Thyroid gland (tissue), 4 donors: ENCODE measurements at places on chromosomes 2 and 18.

GRCh38 chr2:37976411-37976810 lies 51.3 kb downstream of the RMDN2 start:
- H3K4me3 ChIP-seq, result no peak overlapping the region
- H3K27ac ChIP-seq, result no peak overlapping the region
- H3K36me3 ChIP-seq, result no peaks in the 10 kb centered on the region
- H3K27me3 ChIP-seq, result no peaks in the 10 kb centered on the region
- no peak for DNase-seq

DNA sequence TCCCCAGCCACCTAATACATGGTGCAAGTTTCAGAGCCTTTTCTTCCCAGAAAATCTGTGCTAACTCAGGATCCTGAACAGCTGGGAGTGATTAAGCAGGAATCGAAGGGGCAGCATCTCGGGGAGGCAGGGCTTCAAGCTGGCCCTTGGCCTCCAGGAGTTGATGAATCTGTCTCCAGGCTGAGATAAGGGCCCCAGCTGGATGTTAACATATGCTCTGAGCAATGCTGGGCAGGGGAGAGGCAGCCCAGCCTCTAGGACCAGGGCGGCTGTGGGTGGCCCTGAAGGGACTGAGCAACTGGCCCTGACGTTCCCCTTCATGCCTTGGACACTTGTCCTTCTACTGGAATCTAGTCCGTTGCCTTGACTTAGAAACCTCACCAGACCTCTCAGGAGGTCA lies 84.1 kb upstream of the EPC2 start:
- H3K27me3 ChIP-seq, result no peaks in the 10 kb centered on the region
- H3K4me1 ChIP-seq, result no peaks in the 10 kb centered on the region
- H3K36me3 ChIP-seq, result no peaks in the 10 kb centered on the region
- H3K27ac ChIP-seq, result no peak overlapping the region

DNA sequence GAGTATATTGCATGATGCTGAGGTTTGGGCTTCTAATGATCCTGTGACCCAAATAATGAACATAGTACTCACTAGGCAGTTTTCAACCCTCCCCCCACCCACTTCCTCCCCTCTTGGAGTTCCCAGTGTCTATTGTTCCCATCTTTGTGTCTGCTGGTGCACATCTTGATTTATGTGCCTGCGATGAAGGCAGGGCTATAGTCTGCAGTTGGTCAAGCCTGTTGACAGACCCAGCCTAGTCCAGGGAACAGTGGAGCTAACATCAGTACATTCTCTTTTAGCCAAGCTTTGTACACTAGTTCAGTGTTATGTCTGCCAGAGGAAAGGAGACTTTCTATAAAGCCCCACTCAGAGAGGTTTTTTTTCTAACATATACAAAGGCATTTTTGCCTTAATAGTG lies 287.6 kb downstream of the CPS1 start:
- H3K4me1 ChIP-seq, result no peaks in the 10 kb centered on the region
- H3K4me3 ChIP-seq, result no peak overlapping the region
- H3K27ac ChIP-seq, result no peak overlapping the region
- no peaks in the 10 kb centered on the region for H3K36me3 ChIP-seq
- no peaks in the 10 kb centered on the region for H3K27me3 ChIP-seq
- no peak for DNase-seq

- peaks cover 28% of the 10 kb centered on the region for H3K4me1 ChIP-seq
- H3K4me3 ChIP-seq, result no peak overlapping the region
- no peak for DNase-seq
- no peaks in the 10 kb centered on the region for H3K36me3 ChIP-seq
- H3K27me3 ChIP-seq, result no peaks in the 10 kb centered on the region
- no peak overlapping the region for H3K27ac ChIP-seq
Observed at GRCh38 chr2:55111230-55111569, 60.9 kb upstream of the RTN4 start.

DNA sequence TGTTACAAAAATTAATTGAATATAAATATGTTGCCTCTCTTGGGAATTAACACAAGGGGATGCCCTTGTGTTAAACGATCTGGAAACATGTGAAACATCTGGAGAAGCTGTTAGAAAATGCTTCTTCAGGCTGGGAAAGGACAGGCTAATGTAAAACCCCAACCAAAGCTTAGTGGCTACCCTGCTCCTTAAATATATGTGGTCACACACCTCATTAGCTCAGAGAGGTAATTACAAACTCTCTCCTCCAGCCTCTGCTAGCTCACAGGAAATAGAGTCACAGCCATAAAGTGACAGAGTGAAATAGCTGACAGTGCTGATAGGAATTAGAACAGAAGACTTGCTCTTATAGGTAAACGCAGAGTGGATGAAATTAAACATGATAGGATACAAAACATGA lies 155.9 kb downstream of the RAB3GAP1 start:
- no peak overlapping the region for H3K27ac ChIP-seq
- no peak overlapping the region for H3K4me3 ChIP-seq
- H3K27me3 ChIP-seq, result no peaks in the 10 kb centered on the region
- DNase-seq, result no peak
- no peaks in the 10 kb centered on the region for H3K36me3 ChIP-seq
- H3K4me1 ChIP-seq, result no peaks in the 10 kb centered on the region

DNA sequence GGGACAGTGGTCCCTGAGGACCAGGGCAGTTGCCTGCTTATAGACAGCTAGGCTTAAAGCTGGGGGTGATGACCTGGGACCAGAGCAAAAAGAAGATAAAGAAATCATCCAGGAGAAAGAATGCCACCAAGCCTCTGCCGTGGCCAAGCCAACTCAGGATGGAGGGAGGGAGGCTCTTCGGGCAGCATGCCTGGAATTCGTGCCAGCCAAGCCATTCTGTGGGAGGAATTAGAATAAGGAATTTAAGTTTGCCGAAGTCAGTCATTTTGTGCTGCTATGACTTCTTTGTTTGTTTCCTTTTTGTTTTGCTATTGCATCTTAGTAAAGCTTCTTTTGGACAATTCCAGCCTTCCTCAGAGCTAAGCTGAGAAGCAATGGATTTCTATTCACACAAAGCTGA lies 124.1 kb downstream of the EN1 start:
- no peaks in the 10 kb centered on the region for H3K36me3 ChIP-seq
- no peaks in the 10 kb centered on the region for H3K27me3 ChIP-seq
- peak; percentile 4 for DNase-seq
- no peak overlapping the region for H3K4me3 ChIP-seq
